ENCODE measurements at places on chromosomes 2 and 18.

DNA sequence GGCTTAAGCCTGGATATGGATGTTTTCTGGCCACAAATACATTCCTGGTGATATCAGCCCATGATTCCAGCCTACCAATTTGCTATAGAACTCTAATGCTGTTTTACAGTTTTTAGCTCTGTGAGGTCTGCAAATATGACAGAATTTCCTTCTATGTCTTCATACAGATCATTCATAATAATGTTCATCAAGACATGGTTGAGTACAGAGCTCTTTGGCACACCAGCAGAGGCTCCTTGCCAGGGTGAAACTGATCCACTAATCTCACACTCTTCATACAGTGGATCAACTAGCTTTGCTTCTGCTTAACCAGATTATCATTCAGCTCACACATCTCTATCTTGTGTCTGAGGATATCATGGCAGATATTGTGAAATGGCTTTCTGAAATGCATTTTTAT, 672.1 kb downstream of the STK39 start:
- DNase-seq: no peak

DNA sequence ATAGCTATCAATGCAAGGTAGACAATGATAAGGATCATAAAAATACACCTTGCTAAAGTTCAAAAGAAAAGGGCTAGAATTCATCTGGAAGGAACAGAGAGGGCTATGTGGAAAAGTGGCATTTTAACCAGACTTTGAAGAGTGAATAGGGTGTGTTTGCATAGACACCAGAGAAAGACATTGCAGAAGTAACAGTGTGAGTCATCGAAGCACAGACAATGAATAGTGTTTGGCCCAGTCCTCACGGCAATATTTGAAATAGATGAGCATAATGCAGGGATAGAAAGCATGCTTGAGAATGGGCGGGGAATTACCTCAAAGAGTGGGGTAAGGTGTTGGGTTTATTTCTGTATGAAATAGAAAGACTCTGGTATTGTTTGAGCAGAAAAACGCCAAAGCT, 24.2 kb downstream of the MYT1L start:
- no peak for DNase-seq

GRCh38 chr2:133086176-133086575, 416.2 kb upstream of the LYPD1 start:
- DNase-seq: no peak

DNA sequence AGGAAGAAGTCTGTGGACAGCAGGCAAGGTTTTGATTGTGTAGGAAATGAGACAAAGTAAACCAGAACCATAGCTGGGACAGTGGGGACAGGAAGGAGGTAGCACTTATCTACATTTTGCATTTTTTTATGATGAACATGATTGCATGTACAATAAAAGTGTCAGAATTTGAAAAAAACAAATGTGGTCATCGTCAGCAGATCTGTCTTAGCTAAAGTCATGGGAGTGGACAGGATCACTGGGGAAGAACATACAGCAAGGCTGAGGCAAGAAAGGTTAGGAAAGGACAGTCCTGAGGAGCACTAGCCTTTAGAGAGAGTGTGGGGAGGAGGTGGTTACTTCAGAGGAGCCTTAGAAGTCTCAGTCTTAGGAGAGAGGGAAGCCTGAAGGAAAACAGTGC, 35.1 kb upstream of the SLC14A2 start:
- DNase-seq: no peak

DNA sequence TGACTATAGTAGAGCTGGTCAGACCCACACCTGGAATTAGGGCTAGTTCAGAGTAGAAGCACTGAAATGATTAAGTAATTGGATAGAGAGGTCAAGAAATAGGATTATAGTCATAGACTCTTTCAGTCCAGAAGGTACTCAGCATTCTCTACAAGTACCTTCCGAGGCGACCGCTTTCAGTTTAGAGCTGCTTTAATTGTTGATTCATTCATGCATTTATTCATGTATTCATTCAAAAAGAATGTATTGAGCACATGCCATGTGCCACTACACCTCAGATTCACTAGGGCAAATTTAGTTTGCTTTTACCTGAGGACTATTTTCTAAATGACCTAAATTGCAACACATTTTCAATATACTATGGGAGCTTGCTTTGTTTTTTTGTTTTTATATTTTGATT, 48.7 kb downstream of the CRIM1 start:
- no peak for DNase-seq

GRCh38 chr2:15967415-15968279, 27.3 kb downstream of the MYCN start:
- no peak for DNase-seq

GRCh38 chr2:198444800-198445287, 640.5 kb downstream of the PLCL1 start:
- no peak for DNase-seq

DNA sequence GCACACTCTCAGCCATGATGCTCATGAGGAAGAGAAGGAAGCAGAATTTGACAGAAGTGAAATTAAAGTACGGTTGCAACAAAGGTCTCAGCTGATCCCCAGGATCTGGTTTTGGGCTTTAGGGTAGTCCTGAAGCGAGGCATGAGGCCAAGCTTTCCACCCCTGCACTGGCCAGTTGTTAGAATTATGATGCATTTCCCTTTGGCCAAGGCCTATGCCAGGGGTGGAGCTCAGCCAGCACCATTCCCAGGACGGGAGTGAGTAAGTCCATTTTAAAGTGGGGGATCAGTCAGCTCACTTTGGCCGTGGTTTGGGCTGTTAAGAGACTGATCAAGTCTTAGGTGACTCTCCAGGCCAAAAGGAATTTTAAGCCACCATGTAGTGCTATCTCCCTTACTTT, 314.5 kb upstream of the MMADHC start:
- no peak for DNase-seq

DNA sequence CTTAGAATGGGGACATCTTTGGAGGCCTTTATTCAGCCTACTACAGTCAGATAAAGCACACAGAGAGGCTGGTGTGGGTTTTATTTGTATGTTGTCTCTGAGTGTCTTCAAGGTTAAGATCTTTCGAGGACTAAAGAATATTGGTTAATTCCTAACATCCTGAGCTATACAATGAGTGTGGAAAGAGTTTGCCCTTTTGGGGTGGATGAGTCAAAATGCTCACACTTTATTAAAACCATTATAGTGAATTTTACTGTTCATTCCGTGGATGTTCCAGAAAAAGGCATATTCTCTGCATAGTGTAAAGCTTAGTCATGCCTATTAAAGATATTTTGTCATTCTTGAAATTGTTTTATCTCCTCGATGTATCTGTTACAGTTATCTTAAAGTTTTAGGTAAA, 29.1 kb upstream of the SLC38A11 start:
- DNase-seq: no peak

- DNase-seq: no peak
Measured at GRCh38 chr2:200748779-200749178, 62.9 kb upstream of the BZW1 start.

DNA sequence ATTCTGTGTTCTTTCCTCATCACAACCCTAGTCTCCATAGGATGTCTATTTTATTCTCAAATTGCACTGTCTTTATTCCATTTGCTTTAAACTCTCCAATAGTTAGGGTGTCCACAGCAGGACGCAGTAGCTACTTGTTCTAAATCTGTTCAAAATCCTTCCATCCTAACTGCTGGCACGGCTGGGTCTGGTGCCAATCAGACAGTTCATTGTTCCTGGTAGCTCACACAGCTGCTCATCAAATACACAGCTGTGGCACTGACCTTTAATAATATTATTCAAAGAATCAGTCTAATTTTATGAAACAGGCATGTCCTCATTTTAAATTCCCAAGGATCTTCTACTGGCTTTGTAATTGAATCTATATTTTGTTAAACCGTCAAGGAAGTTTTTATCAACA, 59.7 kb upstream of the TMEFF2 start:
- DNase-seq: no peak

DNA sequence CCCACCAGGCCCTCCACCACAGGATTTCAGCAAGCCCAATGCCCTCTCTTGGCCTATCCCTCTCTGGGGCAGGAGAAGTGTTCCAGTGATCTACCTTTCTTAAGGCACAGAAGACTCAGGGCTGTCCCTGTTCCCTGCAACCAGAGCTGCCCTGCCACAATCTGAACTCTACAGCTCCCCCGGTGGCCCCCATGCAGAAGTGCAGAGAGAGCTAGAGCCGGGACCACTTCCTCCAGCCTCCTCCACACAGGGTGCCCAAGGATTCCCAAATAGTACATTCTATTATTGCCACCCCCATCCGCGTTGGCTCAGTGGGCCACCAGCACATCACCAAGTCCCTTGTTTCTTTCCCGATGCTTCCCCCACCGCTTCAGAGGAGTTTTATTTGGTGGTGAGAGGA, 114.8 kb upstream of the PTPRM start:
- no peak for DNase-seq

DNA sequence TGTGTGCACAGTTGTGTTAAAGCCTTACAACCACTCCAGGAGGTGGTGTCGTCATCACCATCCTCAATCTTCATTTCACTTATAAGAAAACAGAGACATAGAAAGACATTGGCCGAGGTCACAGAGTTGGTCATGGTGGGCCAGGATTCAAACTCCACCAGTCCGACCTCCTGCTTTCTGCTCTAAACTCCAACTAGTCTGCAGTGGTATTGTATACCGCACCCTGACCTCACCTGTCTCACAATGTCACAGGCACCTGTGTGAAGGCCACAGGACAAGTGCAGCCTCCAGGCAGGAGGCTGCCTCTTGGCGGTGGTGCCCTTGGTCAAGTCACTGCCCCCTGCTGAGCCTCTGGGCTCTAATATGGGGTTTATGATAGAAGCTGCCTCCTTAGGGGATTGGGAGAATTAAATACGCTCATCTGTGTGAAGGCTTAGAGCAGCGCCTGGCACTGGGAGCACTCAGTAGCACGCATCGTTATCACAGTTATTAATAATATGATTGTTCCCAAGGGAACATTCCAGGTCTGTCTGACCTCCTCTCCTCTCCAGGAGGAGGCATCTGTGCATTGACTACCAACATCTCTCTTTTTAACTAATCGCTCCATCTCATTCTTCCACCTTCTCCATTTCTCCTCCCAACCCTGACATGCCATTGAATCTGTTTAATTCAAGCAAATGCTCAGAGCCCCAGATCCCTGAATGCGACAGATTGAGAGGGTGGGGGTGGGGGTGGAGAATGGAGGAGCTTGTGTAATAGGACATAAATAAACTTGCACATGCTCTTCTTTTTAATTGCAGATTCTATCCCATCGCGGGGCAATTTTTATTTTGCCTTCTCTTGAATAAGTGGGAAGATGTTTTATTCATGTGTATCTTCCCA, 112.7 kb downstream of the MCFD2 start:
- DNase-seq: no peak

DNA sequence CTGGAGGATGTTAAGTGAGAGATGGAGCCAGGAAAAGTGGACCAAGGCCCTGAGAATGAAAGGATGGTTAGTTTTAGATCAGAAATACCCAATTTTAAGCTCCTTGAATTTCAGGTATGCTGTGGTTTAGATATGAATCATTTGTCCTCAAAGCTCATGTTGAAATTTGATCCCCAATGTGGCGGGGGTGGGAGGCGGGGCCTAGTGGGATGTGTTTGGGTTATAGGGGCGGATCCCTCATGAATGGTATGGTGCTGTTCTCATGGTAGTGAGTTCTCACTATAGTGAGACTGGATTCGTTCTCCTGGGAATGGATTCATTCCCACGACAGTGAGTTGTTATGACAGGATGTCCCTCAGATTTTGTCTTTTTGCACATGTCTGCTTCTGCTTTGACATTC, 11.4 kb downstream of the MYO5B start:
- DNase-seq: no peak

- DNase-seq: no peak
Measured at GRCh38 chr2:143786026-143786765, 657.0 kb downstream of the ARHGAP15 start.

DNA sequence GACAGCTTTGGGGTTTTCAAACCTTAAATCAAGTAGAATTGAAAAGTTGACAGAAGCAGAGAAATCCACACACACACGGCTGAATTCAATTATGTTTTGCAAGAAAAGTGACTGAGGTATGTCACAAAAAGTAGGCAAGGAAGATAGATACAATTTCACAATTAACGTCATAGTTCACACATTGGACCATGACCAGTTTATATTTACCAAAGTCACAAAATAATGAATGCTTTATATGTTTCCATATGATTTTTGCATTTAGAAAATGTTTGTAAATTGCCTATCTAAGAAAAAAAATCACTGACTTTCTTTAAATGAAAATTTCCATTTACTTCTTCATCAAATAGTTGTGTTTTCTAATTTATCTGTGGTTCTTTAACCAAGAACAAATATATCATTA, 29.4 kb upstream of the ZNF516 start:
- DNase-seq: no peak

DNA sequence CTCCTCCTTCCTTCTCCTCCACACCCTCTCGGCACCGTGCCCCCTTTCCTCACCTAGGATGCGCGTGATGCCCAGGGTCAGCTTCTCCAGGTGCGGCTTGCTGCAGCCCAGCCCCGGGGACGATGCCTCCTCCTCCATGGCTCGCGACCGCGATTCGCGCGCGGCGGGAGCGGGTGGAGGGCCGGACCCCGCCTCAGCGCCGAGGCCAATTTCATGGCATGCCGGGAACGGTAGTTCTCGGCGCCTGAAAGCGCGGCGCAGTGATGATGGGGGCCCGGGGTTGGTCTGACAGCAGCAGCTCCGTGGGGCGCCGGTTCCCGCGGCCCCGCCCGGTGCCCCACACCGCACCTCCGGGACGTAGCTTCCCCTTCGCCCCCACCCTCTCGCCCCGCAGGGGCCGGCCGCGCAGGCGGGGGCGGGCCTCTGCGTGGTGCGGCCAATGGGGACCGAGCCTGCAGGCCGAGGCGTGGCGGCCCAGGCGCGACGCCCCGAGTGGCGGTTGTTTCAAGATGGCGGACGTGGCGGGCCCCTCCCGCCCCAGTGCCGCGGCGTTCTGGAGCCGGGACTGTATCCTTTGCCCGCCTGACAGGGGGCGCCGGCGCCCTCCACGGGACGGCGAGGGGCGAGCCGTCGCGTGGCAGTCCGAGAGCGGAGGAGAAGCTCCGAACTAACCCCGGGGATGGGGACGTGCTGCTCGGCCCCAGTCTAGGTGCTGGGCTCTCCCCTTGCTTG, at the start of the genes KIAA1328 and TPGS2:
Gene KIAA1328 (plus strand): TSS at position 498 of the 732 bp plus-strand sequence. CDS start 12 bp downstream, at position 510.
Gene TPGS2 (minus strand): TSS at position 373 of the 732 bp plus-strand sequence. CDS start 235 bp downstream, at position 138.
- DNase-seq: peak; percentile 81

DNA sequence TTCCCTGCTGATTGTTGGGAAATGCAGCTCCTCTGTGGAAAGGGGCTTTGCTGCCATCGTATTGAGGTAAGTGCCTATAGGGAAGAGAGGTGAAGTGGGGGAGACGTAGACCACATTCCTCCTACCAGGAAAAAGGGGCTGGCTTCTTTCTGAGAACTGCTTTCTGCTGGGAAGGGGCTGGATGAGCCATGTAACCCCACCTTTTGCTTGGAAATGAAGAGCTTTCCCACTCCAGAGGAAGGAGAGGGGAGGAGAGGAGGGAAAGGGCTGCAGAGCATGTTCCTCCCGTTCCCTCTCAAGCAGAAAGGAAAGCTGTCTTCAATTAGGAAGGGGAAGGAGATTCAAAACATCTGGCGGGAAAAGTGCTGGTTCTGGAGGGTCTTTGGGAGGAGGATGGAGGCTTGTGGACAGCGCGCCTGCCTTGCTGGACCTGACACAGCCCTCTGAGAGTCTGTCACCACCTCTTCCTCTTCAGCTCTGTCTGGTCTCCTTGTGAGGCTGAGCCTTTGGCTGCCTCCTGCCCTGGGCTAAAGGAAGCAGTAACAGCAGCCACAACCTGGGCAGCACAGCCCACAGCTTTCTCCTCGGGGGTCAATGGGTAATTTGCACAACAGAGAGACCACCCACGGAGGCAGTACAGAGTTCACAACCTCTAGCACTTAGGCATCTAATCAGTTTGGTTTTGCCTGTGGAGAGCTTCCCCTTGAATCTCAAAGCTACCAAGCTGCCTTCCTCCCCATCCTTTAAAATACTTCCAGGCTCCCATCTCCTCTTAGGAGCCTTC, 410.0 kb upstream of the TNP1 start:
- no peak for DNase-seq

GRCh38 chr2:122736279-122736678, 980.8 kb downstream of the TSN start:
- no peak for DNase-seq

- DNase-seq: no peak
Measured at GRCh38 chr2:974502-974901, 23.9 kb downstream of the SNTG2 start.
